ENCODE measurements at places on chromosomes 1 and 21.
A peak's percentile ranks its signal among the peaks of the same experiment; 100 is the strongest.

- DNase-seq: no peak
Measured at GRCh38 chr1:41573194-41573593, 88.7 kb upstream of the EDN2 start.

GRCh38 chr21:44803651-44804050 lies 2.0 kb upstream of the UBE2G2 start:
- DNase-seq: no peak

DNA sequence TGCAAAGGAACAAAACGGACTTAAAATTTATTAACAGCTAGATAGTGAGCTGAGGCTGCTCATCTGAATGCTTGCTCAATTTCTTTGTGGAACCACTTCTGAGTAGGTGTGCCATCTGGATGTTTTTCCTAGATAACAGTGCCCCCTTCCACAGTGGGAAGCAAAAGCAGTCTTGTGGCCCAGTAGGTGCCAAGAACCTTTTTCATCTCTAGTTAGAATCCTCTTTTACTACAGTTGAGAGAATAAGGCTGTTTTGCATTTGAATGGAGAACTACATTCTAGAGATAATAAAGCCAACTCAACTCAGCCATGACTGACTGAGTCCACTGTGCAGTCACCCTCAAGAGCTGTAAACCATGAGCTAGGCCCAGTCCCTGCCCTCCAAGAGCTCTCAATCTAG lies 13.3 kb downstream of the F3 start:
- DNase-seq: no peak

DNA sequence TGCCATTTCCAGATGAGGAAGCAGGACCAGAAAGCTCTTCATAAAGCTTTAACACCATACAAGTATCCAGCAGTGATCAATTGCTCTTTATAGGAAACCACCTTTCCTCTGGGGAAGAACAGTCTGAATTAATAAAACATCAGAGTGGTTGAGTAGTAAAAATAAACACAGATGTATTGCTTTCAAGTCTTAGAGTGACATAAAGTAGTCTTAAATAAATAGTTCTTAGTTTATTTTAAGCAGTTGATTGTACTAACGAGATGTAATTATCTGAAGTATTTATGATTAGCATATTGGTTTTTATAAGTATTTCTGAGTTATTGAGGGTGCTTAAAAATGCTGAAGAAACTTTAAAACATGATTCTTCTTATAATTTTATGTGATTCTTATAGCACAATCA lies 67.0 kb downstream of the PRKAA2 start:
- DNase-seq: no peak

DNA sequence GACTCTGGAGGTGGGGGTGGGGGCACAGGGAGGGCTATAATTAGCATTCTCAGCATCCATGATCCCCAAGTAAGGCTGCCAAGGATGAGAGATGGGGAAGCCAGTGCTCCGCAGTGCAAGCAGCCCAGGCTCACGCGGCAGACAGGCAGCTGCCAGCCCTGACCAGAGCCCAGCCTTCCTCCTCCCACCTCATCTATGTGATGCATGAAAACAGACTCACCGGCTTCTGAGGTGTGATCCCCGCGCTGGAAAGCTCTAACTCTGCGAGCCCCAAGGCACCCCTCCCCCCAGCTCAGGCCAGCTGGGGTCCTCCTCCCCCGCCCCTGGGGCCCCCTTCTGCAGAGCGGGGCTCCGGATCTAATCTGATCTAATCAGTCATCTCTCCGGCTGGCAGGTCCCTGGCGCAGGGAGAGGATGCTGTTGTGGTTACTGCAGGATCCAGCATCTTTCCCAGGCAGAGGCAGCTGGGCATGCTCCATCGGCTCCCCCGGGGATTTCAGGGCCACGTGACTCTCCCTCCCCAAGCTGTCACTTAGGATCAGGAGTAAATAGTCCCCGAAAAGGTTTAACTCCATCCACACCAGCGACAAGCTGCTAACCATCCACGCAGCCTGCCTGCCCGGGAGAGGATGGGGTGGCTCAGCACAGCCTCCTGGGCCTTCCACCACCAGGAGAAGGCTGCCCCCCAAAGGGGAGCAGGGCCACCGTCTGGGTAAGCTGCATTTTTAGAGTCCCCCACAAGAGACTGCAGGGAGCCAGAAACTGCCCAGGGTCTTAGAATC lies at the start of gene PLEKHA6:
Gene PLEKHA6 (minus strand): TSS at position 456 of the 782 bp plus-strand sequence. CDS start 86,202 bp downstream, outside the sequence.
- no peak for DNase-seq

GRCh38 chr1:94416901-94417727 lies 1.1 kb upstream of the ABCD3 start:
- DNase-seq: peak; percentile 38

DNA sequence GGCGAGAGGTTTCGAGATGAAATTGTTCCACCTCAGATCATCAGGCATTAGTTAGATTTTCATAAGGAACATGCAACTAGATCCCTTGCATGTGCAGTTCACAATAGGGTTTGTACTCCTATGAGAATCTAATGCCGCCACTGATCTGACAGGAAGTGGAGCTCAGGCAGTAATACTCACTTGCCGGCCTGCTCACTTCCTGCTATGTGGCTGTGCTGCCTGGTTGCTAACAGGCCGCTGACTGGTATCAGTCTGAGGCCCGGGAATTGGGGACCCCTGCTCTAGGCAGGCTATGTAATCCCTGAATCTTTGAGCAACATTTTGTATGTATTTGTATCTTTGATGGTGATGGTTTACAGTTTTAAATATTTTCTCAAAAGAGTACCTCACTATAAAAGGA lies 32.5 kb downstream of the XKR8 start:
- no peak for DNase-seq

Data from kidney tubule cell (primary cell).